Bronchial epithelial cell (primary cell): ENCODE measurements at places on chromosomes 12 and 14. TPM values are rescaled to one million over a fixed set of nuclear protein-coding genes. Genes with fewer than 3 reads are reported as not detected.

GRCh38 chr12:26732005-26732908 is 100.7 kb downstream of the ITPR2 start:
- DNase-seq: no peak

DNA sequence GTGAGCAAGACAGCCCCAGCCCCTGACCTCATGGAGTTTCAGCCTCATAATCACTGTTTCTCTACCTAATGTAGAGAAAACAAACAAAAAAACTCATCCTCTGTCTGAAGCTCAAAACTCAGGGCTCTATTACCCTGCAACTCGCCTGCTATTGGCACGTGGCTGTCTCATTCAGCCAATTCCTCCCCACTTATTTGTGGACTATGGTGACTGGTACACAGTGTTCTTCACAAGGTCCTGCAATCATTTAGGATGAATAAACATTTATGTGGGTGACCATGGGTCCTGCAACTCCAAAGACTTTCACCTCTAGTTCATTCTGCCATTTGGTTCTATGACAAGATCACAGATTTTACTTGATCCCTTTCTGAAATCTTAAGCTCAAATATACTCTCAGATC is 4.7 kb downstream of the PPP2R3C start:
- no peak for DNase-seq

DNA sequence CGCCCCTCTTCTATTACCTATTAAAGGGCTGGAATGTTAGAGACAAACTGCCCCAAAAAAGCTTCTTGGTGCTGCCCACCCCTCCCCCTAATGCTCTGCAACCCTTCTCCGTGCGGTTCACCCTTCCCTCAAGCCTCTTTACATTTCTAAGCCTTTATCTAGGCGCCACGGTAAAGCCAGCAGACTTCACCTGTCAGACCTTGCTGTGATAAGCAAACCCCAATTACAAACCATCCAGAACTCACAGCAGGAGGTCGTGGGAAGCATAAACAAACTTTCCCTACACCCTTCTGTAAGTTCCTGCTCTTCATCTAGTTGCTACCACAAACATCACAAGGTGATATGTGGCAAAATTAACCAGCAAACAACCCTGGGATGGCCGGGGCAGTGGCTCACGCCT is 56.8 kb downstream of the MOK start:
- no peak for DNase-seq

- DNase-seq: no peak
Observed at GRCh38 chr12:131051155-131051473, 97.4 kb downstream of the ADGRD1 start.

TAS2R50 gene
- total RNA-seq: 1.0 and 2.1 TPM in 2 replicates

- no peak for DNase-seq
Observed at GRCh38 chr12:64792128-64792527, 32.3 kb upstream of the TBC1D30 start.

GLIPR1L1 gene
- not detected in 2 replicates for total RNA-seq

DNA sequence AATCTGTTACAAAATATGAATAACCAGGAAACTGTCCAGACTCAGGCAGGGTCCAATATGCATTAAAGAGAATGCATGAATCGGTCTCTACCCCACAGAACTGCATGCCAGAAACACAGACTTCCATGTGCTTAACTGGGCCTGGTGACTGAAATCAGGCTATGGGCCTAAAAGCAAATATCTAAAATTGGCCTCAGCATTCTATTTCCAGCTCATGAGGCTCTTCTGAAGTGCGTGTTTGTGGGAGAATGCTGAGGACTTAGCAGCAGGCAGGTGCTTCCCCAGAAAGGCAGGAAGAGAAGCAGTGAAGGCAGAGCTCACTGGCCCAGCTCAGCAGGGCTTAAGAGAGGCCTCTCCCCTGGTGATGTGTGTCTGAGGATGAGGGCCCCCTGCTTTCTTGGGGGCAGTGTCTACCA is 48.5 kb downstream of the ADGRD1 start:
- DNase-seq: no peak

DNA sequence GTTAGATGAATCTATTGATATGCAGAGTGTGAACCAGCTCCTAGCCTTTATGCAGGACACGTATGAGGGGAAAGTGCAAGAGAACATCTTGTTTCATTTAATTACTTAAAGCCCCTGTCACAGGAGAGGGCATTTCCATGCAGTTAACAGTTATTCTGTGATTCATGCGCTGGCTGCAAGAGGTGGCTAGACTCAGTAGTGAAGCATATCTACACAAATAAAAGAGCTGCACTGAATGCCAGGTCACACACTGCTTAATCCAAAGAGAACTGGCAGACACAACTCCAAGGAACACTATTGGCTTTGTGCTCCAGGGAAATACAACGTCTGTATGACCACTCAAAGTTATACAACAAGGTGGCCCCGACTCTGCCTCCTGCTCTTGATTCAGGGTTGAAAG is 394.1 kb downstream of the C12orf75 start:
- DNase-seq: no peak

PFDN5 gene
- 341 and 429 TPM in 2 replicates for total RNA-seq

DNA sequence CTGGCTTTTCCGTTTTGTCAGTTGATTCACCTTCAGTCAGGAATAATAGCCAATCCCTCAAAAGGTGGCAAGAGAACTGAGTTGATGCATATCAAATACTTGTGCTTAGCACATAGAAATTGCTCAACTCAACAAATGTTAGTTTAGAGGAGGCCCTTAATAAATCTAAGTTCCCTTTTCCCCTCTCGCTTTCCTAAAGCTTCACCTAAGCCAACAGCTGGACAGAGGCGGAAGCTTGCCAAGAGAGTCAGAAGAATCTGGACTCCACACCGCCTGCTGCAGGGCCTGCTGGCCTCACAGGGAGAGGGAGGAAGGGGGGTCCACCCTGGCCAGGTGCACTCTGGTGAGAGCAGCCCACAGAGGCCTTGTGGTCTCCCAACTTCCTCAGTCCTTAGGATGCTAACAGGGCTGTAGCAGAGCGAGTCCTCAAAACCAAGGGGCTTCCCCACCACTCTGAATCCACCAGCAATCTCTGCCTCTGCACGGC is 213.1 kb downstream of the CHST11 start:
- peak; percentile 52 for DNase-seq

DNA sequence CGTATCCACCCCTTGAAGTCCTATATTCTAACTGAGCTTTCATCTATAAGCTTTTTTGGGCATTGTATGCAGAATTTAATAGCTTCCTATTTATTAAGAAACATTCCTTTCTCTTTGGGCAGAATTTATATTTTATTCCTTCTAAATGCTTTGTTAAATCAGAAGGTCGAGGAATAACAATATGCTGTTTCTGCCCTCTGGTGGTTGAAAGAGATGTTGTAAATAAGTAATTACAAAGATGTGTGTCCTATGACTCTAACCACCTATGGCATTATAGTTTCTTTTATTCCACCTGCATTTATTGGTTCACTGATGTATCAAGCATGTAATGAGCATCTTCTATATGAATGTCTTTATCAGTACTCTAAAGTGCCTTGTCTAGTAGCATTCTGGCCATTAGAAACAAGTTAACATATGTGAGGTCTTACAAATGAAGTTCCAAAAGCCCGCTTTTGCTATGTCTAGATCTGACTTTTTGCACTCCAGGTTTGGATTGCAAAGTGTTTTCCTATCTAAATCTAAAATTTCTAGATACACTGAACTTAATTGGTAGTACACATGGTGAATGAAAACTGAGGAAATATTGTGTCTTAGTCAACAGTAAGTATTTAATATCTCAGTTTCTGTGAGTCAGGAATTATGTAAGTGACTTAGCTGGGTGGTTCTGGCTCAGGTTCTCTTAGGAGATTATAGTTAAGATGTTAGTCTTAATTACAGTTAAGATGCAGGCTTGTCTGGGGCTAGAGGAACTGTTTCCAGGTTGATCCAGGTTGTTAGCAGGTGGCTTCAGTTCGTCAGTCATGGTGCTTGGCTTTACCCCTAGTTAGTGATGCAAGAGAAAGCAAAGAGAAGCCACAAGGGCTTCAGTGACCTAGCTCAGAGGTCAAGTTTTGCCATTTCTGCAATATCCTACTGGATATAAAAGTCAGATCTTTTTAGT is 57.5 kb downstream of the PLEKHA5 start:
- peak; percentile 64 for DNase-seq

OVCH1 gene
- 0.26 TPM in 1 of 2 replicates, not detected in the other for total RNA-seq

GRCh38 chr14:32724867-32725471 is 213.7 kb upstream of the NPAS3 start:
- DNase-seq: peak; percentile 29
